ENCODE measurements at places on chromosomes 12 and 14.

GRCh38 chr12:28711421-28711820 lies 437.7 kb upstream of the FAR2 start:
- no peak for DNase-seq

- no peak for DNase-seq
Measured at GRCh38 chr12:25817166-25817565, 141.3 kb upstream of the RASSF8 start.

DNA sequence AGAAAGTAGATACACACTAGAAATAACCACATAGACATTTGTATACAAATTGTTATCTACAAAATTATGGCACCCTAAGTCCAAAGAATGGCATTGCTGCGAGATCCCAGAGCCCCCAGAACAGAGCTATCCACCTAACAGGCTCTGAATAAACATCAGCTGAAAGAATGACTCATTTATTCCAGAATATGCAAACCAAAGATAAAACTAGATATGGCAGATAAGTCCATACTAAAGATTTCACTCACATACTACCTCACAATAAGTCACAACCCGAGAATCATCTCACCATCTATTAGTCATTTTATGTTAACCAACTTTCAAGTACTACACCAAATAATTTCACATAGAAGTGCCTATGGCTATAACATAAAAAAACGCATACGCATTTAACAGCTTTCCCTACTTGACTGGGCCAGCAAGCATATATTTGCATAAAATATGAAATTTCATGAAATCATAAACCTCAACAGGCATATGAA lies 5.6 kb downstream of the CNIH1 start:
- peak; percentile 76 for DNase-seq

GRCh38 chr12:96156211-96156610 lies 38.0 kb upstream of the ELK3 start:
- DNase-seq = no peak

- DNase-seq = no peak
Measured at GRCh38 chr14:54591866-54592265, 24.9 kb downstream of the SAMD4A start.

DNA sequence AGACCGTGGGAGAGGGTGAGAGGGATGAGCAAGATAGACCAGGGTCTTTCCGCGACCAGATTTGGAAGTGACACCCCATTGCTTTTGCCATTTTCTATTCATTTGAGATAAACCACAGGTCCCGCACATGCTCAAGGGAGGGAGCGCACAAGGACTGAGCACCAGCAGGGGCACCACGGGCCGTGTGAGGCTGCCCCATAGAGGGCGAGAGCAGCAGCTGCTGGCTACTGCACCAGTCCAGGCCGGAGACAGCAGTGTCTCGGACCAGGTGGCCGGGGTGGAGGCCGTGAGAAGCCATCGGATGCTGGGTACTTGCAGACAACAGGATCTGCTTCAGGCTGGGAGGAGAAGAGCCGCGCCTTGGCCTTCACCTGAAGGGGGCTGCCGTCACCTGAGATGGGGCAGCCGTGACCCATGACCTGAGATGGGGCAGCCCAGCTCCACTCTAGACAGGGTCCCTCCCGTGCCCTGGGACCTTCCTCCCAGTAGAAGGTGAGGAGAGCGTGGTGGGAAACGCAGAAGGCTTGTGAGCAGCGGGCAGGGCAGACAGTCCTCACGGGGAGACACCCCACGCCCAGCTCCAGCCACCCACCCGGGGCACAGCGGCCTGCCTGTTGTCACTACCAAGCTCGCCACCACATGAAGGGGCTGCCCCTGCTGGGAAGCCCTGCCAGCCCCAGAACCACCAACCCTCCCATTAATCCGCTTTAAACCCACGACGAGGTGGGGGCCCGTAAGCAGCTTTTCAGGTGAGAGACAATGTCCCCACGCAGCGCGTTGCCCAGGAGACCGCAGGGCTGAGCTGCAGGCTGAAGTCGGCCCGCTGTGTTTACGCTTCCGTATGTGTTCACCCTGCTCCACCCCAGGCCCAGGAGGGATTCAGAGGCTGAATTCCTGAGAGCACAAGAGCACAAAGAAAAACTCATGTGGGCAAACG lies 61.7 kb upstream of the FBRSL1 start:
- no peak for DNase-seq

Data from non-pigmented ciliary epithelial cell (primary cell).